Hindlimb muscle (tissue), 1 donor: ENCODE measurements at places on chromosomes 13 and 19.

GRCh38 chr13:24228852-24229458, 68.4 kb downstream of the SPATA13 start:
- peak; percentile 41 for DNase-seq

DNA sequence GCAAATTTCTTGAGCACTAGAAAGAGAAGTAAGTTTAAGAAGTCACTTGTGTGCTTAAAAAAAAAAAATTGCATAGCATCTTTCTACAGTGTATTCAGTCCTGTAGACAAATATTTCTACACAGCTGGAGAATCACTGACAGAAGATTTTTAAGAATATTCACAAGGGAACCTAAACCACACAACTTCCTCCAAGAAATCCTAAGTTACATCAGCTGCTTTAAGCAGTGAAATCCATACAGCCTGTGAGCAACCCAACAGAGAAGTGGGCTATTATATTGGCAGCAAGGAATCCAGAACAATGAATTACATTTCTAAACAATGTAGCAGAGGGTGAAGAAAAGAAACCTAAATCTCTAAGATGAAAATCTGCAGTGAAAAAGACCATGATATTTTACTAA, 1.5 kb downstream of the DOCK9 start:
- peak; percentile 38 for DNase-seq

- no peak for DNase-seq
Measured at GRCh38 chr13:81498969-81499368, 1158.0 kb upstream of the SPRY2 start.

DNA sequence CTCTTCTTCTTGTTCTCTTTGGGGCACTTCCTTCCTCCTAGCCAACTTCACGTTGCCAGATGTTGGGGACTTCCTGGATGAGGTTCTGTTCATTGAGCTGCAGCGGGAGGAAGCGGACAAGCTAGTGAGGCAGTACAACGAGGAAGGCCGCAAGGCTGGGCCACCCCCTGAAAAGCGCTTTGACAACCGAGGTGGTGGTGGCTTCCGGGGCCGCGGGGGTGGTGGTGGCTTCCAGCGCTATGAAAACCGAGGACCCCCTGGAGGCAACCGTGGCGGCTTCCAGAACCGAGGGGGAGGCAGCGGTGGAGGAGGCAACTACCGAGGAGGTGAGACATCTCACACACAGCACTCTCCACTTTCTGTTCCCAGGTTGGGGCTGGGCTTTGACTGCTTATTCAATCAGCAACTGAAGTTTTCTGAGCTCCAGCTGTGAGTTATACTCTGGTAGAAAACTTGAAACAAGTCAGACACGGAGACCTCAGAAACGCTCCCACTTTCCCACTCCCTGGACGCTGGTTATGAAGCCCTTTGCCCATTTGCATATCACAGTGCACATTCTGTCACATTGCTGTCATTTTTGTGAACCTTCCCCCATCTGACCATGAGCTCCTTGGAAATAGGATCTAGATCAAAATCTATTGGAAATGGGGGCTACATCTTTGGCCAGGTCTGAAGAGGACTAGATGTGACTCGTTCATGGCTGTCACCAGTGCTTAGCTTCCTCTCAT, 7.2 kb upstream of the CCDC97 start:
- DNase-seq = no peak

- no peak for DNase-seq
Measured at GRCh38 chr13:79030513-79030912, 371.6 kb upstream of the OBI1 start.

- DNase-seq = no peak
Measured at GRCh38 chr19:46349311-46349993, 2.6 kb downstream of the PPP5C start.

- DNase-seq = no peak
Measured at GRCh38 chr19:38267761-38268483, 3.5 kb downstream of the SPINT2 start.

DNA sequence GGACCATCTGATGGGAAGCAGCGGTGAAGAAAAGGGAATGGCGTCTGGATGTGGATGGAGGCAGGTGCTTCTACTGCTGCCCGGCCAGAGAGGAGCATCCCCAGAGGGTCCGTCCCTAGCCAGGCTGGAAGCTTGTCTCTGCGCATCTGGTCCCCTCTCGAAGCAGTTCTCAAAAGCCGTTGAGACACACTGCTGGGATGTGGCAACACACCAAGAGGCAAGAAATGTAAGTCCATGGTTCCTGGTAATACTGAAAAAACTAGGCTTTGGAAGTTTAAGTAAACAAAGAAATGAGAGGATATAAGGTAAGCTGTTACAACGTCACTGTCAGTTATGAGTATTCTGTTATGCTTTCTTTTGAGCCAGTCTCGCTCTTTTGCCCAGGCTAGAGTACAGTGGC, 15.1 kb upstream of the FFAR2 start:
- no peak for DNase-seq

DNA sequence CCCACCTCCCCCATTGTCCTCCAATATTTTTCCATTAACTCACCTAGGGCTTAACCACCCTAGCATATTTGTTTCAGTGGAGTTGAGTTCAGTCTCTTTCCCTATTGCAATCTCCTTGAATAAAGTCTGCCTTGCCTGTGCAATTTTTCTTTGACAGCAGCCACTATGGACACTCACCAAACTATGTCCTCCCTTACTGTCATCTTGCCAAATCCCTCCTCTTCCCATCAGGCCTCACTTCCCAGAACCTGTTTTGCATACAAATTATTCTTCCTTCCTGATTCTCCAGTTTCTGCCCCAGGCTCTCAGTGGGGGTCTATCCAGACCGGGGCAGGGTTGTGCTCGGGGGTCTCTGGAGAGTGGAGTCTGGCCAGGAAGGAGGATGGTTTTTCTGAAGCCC, 2.2 kb upstream of the LYPD5 start:
- no peak for DNase-seq

DNA sequence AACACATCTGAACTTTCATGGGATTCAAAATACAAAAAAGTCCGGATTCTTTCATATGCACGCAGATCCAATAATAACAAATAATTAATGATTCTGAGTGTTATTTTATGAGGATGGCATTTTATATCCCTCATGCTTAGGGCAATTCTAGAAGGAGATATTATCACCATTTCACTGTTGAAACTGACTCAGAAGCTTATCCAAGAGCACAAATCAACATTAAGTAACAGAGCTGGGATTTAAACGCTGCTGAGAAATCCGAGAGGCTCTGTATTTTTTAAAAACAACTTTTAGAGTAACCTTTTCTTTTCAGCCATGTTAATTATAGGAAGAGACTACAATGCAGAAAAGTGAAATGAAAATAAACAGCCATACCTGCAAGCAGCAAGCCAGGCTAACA, 30.3 kb downstream of the ATP7B start:
- no peak for DNase-seq

DNA sequence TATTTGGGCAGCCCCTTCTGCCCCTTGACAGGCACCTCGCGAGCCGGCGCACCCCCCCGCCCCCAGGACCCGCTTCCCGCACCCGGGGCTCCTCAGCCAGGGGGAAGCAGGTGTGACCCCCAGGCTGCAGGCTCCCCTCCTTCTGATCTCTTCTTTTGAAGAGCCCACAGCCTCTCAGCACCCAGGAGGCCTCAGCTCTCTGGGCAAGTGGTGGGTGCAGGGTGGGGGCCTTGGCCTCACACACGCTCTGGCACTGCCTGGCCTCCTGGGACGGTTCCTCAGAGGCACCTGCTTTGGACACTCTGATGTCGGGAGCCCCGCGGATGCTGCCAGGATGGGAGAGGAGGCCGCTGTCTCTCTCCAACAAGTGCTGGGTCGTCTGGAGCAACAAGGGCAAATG, 1.5 kb upstream of the C13orf46 start:
- no peak for DNase-seq

DNA sequence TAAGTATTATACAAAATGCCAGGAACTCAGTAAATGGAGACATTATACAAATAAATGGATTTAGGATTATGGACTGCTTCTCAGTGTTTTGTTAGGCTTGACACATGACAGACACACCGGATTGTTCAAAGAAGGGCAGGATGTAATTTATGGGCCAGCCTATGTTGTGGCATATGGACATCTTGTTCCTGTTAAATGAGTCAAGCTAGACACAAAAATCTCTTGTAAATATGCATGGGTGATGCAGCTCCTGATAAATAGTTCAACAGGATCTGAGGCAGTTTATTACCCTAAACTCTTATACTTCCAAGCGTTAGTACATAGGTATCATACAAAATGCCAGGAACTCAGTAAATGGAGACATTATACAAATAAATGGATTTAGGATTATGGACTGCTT, 502.3 kb downstream of the TBC1D4 start:
- no peak for DNase-seq

DNA sequence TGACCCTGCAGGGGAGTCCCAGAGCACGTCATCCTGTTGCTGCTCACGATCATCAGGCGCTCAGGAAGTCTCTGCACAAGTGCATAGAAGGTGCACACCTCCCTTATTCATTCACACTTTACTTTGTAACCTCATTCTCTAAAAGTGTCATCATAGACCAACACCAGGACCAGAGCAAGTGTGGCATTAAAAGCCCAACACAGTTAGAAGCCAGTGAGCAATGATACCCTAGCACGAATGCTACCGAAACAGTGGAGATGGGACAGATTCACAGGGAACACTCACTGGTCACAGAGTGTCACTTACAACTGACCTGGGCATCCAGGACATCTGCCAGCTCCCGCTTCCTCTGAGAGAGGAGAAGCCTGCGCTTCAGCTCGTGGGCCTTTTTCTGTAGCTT, 17.0 kb downstream of the HAUS8 start:
- DNase-seq = no peak

DNA sequence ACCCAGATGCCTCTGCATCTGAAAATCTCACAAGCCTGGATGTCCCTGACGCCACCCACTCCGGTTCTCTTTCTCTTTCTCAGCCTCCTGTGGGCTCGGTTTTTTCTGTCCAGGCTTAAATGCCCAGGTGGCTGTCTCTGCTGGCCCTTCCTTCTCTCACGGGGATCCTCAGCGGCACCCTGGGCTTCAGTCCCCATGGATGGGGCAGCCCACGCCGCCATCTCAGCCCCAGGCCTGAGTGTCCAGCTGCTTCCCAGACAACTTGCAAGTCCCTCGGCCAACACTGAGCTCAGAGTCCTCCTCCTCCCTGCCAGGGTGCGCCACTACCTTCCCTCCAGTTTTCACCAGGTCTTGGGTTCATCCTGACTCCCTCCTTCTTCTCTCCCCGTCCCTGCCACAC, 6.4 kb downstream of the FBN3 start:
- DNase-seq = no peak

GRCh38 chr19:49676136-49676783, 811 bp upstream of the PRMT1 start:
- peak; percentile 94 for DNase-seq

GRCh38 chr19:49613374-49613773, 22.4 kb downstream of the PRR12 start:
- DNase-seq = no peak

- DNase-seq = no peak
Measured at GRCh38 chr13:75123428-75123827, 358.5 kb downstream of the TBC1D4 start.

DNA sequence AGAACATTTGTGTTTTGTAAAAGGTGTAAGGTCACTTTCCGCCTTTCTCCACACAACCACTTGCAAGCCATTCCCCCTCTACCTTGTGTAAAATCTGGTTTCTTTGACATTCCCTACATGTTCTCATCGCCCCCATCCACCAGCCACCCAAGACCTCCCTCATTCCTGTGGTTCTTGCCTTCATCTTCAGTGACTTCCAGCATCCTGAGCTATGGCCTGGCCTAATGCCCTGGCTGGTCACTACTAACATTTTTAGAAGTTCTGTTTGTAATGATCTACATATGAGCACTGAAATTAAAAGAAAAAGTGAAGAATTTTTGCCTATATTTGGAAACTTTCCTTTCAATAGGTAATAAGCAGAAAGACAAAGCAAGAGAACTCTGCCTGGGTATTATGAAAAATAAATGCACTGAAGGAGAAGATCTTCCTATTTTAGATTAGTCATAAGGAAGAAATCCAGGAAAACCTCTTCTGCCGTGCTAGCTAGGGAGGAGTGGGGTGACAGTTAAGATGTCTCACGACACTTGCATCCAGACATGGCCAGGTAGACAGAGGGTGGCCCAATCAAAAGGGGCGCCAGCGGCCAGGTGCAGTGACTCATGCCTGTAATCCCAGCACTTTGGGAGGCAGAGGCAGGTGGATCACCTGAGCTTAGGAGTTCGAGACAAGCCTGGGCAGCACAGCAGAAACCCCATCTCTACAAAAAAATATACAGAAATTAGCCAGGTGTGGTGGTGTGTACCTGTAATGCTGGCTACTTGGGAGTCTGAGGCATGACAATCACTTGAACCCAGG, 28.1 kb upstream of the MPHOSPH8 start:
- no peak for DNase-seq

DNA sequence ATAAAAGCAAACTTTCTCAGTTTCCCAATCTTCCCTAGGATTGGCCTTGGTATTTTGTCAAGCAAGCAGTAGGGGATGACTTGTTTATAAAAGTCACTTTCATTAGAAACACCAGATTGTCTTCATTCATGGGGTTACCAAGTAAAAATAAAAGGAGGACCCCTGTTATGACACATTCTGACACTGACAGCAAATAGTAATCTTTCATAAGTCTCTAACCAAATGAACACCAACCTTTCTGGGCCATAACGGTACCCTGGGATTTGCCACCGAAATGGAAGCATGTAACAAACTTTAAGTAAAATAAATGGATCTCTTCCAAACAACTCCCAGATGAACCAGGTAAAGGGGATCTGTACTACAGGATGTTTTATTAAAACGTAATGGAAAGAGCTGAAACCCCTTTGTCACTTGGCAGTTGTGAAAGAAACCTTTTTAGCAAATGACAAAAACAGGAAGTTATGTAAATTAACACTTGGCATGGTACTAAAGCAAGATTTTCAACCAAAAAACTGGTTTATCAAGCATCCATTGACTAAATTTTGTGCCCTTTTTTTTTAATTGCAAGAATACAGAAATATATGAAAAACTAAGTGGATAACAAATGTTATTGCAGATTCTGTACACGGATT, 335.6 kb downstream of the RBM26 start:
- DNase-seq = no peak

DNA sequence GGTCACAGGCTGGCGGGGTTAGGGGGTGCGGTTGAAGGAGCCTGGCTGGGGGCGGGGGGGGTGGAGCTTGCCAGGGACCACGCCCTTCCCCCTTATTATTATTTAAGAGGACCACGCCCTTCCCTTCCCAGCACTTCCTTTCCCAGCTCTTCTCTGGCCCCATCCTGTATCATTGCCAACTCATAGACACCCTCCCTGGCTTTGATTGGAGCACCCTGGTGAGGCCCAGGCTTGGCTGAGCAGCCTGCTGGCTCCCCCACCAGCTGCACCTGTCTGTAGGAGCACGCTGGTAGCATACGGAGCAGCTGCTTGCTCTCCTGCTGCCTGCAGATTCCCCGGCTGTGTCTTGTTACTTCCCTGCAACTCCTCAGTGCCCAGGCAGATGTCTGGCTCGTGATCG, 62.5 kb upstream of the PDX1 start:
- no peak for DNase-seq

DNA sequence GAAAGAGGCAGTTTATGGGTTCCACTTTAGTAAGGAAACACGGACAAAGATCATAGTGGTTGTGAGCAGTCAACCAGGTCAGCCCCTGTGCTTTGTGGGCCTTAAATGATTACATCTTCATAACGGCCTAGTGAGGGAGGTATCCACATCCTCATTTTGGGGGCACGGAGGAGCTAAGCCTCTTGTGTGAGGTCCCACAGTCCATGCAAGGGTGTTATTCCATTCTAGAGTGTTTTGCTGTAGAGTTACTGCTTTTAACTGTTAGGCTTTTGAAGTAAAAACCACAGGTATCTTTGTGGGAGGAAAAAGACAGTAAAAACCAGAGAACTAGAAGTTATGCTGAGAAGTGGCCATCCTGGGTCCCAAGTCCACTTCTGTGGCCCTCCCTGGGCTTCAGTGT, 4.0 kb downstream of the NOP53 start:
- DNase-seq = no peak

GRCh38 chr13:74755065-74755464, 620.9 kb upstream of the KLF12 start:
- no peak for DNase-seq
